Sigmoid colon (tissue), 7 donors: ENCODE measurements at places on chromosomes 3 and 15. TPM values are rescaled to one million over a fixed set of nuclear protein-coding genes. Genes with fewer than 3 reads are reported as not detected.

DNA sequence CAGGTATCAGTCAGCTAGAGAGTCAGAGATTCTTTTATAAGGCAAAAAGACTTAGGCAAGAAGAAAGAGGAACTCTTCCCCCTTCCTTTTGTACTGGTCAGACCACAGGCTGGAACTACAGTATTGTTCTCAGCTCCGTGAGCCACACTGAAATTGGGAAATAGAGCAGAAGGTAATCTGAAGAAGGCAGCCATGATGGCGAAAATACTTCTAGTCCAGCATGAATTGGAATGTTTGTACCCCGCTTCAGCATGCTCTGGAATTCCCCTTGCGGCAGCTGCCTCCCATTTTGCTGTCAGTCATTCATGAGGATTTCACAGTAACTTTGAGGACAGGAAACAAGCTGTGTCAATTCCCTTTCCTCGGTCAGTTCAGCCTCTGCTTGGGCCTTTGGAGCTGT is 96.2 kb downstream of the CORO2B start:
- no peaks in the 10 kb centered on the region for H3K27me3 ChIP-seq
- peak; percentile 17 for DNase-seq
- H3K4me1 ChIP-seq, result no peaks in the 10 kb centered on the region

- no peak overlapping the region for H3K4me3 ChIP-seq
- H3K27ac ChIP-seq, result no peak overlapping the region
- no peaks in the 10 kb centered on the region for H3K4me1 ChIP-seq
- H3K36me3 ChIP-seq, result no peaks in the 10 kb centered on the region
- no peaks in the 10 kb centered on the region for H3K27me3 ChIP-seq
Measured at GRCh38 chr3:40800343-40800742, 275.6 kb downstream of the ZNF621 start.

The IL17RE gene
- 46.3 TPM for polyA plus RNA-seq

The P2RY14 gene
- 4.2 TPM for polyA plus RNA-seq

DNA sequence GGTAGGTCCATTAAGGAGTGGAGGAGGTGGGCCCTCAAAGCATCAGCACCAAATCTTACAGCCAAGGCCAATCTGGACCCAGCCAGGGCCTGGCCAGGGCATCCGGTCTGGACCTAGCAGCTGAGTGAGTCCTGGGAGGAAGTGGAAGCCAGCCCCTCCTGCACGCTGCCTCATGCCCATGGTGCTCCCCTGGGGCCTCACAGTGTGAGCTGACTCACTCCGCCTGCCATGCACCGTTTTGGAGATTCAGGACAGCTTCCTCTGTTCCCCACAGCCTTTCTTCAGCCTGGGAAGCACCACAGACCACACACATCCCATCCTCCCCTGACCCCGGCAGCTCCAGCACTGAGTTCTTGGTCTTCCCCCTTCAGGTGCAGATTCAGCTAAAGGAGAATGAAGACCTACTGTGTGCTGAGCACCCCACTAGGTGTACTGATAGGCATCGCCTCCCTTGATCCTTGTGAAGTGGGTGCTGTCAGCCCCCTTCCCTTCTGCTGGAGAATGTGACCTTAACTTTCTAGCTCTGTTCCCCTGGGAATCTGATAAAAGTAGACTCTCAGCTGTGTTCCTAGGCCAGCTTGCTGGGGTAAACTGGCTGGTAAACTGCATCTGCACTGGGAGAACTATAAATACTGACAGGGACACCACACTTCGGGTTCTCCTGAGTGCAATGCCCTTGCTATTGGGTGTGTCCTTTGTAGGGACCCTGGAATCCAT is 36.8 kb upstream of the SEC13 start:
- H3K27ac ChIP-seq, result no peak overlapping the region
- no peaks in the 10 kb centered on the region for H3K4me1 ChIP-seq
- no peaks in the 10 kb centered on the region for H3K36me3 ChIP-seq
- H3K4me3 ChIP-seq, result no peak overlapping the region
